Foreskin fibroblast (primary cell): ENCODE measurements at places on chromosomes 12 and 14.
A peak's percentile ranks its signal among the peaks of the same experiment; 100 is the strongest.

DNA sequence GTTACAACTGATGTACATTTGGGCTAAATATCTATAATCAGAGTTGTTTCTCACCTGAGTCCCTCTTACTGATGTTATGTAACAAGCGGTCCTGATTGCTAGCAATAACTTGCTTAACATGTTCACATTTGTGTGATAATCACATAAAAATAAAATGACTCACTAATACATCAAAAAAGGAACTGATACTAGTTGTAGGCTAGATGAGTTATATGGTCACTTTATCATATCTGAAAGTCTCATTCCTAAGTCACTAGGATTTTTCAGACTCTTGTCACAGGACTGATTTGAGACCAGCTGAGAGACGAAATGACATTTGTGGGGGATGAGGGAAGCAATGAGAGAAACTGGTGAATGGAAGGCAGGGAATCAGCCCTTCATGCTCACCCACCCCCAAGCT, 34.3 kb downstream of the NKX2-1 start:
- no peak for DNase-seq

DNA sequence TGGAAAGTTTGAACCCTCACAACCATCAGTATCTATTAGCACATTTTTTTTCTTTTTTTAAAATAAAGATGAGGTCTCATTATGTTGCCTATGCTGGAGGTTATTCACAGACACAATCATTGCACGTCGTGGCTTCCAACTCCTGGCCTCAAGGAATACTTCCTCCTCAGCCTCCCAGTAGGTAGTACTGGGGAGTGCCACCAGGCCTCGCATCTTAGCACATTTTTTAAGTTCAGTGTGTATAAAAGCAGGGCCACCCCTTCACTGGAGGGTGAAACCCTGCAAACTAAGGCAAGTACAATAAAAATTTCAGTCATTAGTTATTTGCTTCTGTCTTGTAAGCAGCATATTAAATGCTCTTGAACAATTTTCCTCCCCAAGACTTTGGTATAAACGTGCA, 114.2 kb upstream of the SINHCAF start:
- DNase-seq, result no peak

DNA sequence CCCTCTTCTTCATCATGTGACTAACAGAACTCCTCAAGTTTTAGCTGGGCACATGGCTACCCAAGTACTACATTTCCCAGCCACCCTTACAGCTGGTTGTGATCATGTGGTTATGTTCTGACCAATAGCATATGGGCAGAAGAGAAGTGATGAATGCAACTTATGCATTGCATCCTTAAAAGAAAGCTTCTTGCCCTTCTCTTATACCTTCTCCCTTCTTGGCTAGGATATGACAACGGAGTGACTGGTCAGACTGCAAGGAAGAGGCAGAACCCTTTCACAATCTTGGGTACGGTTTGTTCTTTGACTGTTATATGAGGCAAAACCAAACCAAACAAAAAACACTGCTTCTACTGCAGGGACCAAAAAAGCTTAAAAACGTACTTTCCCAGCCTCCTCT, 66.5 kb upstream of the MAX start:
- DNase-seq, result peak; percentile 66

DNA sequence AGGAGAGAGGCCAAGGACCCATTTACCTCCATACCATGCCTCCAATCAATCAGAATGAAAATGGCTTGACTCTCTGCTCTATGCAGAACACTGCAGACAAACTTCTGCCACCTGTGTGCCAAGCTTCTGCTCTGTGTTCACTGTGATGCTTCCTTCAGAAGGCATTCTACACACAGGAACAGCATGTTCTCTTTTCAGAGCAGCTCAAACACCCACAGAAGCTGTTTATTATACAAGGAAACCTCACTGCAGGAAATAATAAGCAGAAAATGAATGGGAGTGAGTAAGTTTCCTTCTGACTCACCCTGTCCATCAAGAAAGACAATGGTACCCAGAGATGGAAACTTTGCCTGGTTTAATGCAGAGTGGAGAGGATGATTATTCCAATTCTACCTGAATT, 2.4 kb upstream of the ESR2 start:
- DNase-seq, result peak; percentile 34

- no peak for DNase-seq
Measured at GRCh38 chr14:79728331-79728730, 483.0 kb downstream of the DIO2 start.

DNA sequence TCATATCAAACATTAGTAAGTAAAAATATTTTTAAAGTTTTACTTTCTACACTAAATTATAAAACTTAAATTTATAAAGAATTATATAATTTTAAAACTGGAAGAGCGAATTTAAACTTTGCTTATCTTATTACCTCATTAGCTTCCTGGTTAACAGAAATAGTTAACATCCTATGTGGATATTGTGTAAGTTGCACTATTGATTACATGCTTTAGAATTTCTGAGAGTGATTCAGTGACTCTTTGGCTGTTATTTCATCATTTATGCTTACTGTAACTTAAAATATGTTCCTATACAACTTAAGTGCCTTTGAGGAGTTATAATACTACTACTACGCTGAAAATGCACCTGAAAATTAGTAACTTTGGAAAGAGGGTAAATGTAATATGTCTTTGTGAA, 101.4 kb downstream of the FOXA1 start:
- no peak for DNase-seq

- DNase-seq, result no peak
Measured at GRCh38 chr12:6265038-6265405, 45.5 kb upstream of the PLEKHG6 start.

- DNase-seq, result peak; percentile 12
Measured at GRCh38 chr12:113845900-113846674, 120.0 kb downstream of the RBM19 start.

DNA sequence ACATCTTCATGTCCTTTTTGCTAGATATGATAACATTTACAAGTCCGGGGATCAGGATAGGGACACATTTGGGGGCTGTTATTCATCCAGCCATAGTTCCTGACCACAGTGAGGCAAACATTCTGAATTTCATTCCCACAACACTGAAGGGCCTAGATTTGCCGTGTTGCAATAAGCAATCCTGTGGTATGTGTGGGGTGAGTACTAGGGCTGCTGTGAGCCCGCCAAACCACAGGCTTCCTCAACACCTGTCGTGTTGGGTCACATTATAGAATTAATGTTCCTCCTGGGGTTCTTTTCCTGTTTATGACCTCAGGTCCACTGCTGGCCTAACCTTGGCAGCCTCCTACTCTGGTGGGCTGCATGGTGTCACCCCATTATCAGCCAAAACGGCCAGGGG, 119.2 kb downstream of the TBC1D30 start:
- no peak for DNase-seq

GRCh38 chr12:131434208-131435125, 276.4 kb upstream of the SFSWAP start:
- DNase-seq, result no peak

DNA sequence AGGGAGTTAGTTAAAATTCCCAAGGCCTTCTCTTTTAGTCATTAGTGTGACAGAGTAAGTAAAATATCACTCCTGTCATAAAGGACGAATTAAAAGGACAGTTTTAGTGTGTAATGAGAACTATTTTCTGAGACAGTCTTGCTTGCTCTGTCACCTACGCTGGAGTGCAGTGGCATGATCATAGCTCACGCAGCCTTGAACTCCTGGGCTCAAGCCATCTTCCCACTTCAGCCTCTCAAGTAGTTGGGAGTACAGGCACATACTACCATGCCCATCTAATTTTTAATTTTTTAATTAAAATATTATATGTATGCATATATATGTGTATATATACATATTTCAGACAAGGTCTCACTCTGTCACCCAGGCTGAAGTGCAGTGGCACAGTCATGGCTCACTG, 17.2 kb downstream of the KLC1 start:
- no peak for DNase-seq

DNA sequence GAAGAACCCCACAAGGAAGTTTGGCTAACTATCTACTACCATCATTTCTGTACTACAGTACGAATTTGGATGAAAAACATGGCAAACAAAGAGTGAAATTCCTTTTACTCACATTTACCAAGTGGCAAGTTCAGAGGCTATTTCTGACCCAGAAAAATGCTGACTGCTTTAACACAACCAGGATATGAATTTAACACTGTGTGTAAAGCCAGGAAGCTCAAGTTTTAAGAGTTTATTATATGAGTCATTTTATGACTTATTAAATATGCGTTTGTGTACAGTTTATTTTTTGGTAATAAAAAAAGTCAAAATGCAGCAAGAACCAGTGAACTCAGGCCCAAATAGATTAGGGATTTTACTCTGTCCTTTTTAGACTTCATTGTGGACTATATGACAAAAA, 58.4 kb upstream of the STAC3 start:
- no peak for DNase-seq

- DNase-seq, result peak; percentile 92
Measured at GRCh38 chr12:6927379-6928021, at the start of gene ATN1. Gene ATN1, plus strand, starts transcription at chr12:6927959. Its CDS starts 6,043 bp downstream, at chr12:6934002.

DNA sequence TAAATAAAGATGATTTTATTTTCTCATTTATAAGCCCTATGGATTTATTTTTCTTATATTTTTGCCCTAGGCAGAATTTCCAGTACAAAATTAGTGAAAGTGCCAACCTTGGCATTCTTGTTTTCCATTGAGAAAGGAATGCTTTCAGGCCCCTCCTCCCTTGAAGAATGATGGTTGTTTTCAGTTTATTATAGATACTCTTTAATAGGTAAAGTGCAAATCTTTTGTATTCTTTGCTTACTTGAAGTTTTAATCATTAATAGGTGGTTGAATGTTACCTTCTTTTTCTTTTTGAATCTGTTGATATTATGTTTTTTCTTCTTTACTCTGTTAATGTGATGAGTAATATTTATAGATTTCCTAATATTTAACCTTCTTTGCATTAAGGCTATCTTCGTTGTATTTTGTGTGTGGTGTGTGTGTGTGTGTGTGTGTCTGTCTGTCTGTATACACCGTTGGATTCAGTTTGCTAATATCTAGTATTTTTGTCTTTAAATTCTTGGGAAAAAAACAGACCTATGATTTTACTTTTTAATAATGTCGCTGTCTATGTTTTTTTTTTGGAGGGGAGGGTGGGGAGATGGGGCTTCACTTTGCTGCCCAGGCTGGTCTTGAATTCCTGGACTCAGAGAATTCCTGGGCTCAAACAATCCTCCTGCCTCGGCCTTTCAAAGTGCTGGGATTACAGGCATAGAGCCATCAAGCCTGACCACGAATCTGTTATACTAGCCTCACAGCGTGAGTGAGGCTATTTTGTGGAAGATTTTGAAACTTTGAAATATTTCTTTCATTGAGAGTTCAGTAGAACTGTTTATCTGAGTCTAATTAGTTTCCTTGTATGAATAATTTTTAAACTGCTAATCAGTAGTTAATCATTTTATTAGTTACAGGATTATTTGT, 13.5 kb downstream of the SRGAP1 start:
- DNase-seq, result no peak

DNA sequence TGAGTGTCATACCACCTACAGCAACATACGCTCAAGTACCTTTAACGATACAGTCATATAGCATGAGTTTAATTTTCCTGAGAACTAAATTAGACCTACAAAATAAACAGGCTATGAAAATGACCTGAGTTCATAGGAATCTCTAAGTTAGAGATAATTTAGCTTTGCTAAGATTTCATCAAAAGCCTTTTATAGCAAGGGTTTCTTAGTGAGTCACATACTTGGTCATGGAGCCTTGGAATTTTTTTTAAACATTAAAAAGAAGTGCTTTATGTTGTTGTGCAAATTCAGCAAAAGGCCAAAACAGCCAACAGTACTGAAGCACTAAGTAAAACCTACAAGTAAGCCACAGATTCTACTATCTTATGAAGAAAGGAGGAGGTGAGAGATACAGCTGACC, 93.6 kb upstream of the FERMT2 start:
- peak; percentile 52 for DNase-seq

DNA sequence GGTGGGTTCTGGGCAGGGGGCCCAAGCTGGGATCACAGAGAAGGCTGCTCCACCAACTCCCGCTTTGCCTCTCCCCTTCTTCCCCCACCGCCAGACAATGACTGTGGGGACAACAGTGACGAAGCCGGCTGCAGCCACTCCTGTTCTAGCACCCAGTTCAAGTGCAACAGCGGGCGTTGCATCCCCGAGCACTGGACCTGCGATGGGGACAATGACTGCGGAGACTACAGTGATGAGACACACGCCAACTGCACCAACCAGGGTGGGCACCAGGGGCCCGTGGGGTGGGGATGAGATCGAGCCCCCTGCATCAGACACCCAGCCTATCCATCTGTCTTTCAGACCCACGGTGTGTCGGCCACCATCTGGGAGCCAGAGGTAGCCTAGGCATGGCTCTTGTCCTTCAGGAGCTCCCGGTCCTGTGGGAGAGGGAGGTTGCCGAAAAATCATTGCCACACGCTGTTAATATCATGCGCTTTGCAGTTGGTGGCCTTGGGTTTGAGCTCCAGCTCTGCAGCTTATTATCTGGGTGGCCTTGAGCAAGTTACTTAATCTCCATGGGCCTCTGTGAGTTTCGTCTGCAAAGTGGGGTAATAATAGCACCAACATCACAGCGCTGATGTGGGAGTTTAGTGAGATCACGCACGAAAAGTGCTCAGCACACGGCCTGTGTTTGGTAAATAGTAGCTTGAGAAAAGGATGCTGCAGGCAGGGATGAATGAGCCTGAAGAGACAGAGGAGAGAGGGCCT, 21.8 kb upstream of the LRP1-AS start:
- no peak for DNase-seq

DNA sequence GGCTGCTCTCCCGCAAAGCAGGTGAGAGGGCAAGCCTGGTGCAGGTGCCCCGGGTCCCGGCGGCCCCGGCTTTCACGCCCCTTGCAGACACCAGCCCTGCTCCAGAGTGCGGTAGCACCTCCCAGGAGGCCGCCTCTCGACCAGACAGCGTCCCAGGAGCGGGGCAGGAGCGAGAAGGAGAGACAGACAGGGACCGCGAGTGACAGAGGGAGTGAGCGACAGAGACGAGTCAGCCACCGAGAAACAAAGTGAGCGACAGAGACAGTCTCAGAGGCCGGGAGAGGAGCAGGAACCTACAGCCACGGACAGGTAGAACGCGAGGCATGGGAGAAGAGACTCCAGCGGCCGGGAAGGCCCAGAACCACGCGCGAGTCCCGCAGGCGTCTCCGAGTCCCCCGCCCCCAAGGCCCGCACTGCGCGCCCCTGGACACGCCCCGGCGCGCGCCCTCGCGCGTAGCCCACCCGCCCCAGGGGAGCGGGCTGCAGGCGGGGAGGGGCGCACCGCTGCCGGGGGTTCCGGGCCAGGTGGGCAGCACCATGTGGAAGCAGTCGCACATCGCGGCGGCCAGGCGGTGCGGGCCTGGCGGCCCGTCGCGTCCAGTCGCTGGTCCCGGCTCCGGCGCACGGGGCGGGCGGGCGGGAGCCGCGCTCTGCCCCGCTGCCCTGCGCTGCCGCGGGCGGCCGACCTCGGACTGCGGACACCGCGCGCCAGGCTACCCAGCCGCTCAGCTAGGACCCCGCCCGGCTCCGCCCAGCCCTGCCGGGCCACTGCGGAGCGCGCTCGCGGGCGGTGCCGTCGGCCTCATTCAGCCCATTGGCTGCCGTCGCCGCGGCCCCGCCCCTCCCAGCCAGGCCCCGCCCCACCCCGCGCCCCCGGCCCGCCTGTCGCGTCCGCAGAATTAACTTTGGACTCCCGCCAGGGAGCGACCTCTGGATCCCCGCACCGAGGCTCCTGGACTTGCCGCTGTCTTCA, at the start of gene AHNAK2:
TSS of gene AHNAK2 (minus strand) at position 694 of the 973 bp plus-strand sequence. CDS start at position 557, 137 bp downstream.
- peak; percentile 82 for DNase-seq
